Breast epithelium (tissue), 4 donors: ENCODE measurements at places on chromosomes 4 and X.

- H3K27ac ChIP-seq = no peak overlapping the region
- H3K4me3 ChIP-seq = no peak overlapping the region
- no peaks in the 10 kb centered on the region for H3K36me3 ChIP-seq
- no peaks in the 10 kb centered on the region for H3K4me1 ChIP-seq
- DNase-seq = no peak
- no peaks in the 10 kb centered on the region for H3K27me3 ChIP-seq
Measured at GRCh38 chr4:71008196-71008595, 14.7 kb downstream of the DCK start.

DNA sequence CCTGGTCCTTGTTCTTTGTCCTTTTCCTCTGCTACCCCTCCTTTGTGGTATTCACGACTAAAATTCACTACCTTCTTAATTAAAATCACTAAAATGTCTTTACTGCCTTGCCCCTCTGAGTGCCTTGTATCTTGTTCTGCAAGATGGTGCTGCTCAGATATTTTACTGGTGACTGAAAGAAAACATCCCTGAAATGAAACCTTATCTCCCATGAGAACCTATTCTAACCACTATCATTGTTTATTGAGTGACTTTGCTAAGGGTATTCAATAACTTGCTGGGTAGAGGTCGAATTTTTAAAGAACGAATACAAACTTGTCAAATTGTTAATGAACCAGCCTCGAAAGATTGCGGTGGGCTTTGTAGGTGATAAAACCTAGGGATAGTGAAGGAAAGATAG lies 52.8 kb downstream of the SPRY1 start:
- no peaks in the 10 kb centered on the region for H3K36me3 ChIP-seq
- no peaks in the 10 kb centered on the region for H3K27me3 ChIP-seq
- no peak for DNase-seq
- H3K27ac ChIP-seq = no peak overlapping the region

DNA sequence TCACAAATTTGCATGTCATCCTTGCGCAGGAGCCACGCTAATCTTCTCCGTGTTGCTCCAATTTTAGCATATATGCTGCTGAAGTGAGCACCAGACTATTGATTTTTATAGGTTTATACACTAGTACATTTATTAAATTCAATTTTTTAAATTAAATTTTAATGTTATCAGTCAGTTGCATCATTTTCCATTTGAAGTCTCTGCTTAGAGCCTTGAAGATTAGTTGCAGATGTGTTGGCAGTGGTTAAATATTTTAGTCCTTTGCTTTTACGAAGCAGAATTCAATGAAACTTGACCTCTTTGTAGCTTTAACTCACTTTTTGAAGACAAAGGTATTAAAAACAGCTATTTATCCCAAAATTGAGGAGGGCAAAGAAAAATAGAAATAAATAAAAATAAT lies 16.5 kb downstream of the TRAPPC11 start:
- peaks cover 4% of the 10 kb centered on the region for H3K36me3 ChIP-seq
- no peaks in the 10 kb centered on the region for H3K27me3 ChIP-seq
- no peak overlapping the region for H3K27ac ChIP-seq
- no peak overlapping the region for H3K4me3 ChIP-seq
- H3K4me1 ChIP-seq = no peaks in the 10 kb centered on the region

- no peak overlapping the region for H3K4me3 ChIP-seq
- H3K27ac ChIP-seq = no peak overlapping the region
- H3K36me3 ChIP-seq = no peaks in the 10 kb centered on the region
- DNase-seq = no peak
- H3K4me1 ChIP-seq = no peaks in the 10 kb centered on the region
Measured at GRCh38 chr4:174928575-174929253, 10.6 kb downstream of the ADAM29 start.

DNA sequence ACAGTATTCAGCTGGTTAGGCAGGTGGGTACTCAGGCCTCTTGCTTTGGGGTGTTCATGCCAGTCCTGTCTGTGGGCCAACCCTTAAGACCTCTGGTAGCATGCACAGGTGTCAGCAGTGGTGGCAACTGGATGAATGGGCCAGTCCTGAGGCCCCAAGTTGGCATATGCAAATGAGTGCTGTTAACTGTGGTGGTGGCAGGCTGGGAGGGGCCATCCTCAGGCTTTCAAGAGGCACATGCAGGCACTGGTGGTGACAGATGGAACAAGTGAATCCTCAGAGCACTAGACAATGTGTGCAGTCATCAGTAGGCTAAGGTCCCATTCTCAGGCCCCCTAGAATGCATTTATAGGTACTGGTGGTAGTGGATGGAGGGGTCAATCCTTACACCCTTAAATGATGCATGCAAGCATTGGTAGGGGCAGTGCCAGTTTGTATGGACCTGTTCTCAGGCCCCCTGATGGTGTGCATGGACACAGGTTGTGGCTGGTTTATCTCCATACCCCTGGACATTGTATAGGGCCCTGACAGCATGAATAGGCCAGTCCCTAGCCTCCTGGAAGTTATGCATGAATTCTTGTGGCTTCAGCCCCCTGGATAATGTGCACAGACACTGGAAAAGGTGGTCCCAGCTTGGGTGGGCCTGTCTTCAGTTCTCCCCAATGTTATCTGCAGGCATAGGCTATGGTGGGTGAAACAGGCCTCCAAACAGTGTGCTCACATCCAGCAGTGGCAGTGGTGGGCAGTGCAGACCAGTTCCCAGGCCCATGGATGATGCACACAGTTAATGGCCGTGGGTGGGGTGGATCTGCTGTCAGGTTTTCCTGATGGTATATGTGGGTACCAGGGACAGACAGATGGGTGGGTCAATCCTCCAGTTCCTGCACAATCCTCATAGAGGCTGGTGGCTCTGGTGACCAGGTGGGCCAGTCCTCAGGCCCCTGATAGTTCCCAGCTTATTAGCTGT lies 24.7 kb downstream of the TECRL start:
- H3K27ac ChIP-seq = no peak overlapping the region
- no peak for DNase-seq
- H3K27me3 ChIP-seq = no peaks in the 10 kb centered on the region
- no peak overlapping the region for H3K4me3 ChIP-seq
- H3K4me1 ChIP-seq = no peaks in the 10 kb centered on the region

DNA sequence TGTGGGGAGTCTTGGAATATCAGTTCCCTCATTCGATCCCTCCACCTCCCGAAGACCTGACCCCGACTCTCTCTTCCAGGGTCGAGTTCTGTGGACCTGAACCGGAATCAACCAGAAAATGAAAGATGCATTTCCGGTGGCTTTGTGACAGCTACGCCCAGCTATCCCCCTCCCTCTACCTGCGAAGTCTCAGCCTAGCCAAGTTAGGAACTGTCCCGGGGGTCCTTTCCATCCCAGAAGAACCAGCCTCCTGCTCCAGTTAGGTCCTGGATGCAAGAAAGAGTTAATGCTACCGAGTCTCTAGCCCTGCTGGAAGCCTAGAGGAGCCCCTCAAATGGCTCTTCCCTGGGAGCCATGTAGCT lies 13.4 kb upstream of the ETDC start:
- DNase-seq = no peak
- no peak overlapping the region for H3K27ac ChIP-seq
- H3K36me3 ChIP-seq = no peaks in the 10 kb centered on the region
- peak overlapping the region; percentile 34 for H3K4me3 ChIP-seq

- H3K27ac ChIP-seq = no peak overlapping the region
- no peaks in the 10 kb centered on the region for H3K4me1 ChIP-seq
- no peaks in the 10 kb centered on the region for H3K27me3 ChIP-seq
- H3K36me3 ChIP-seq = no peaks in the 10 kb centered on the region
Measured at GRCh38 chr4:67727124-67727850, 26.3 kb upstream of the UBA6 start.

- H3K4me1 ChIP-seq = peaks cover 8% of the 10 kb centered on the region
- DNase-seq = no peak
- H3K27ac ChIP-seq = peak overlapping the region; percentile 94
- no peaks in the 10 kb centered on the region for H3K27me3 ChIP-seq
Measured at GRCh38 chr4:109434007-109434971, 674 bp downstream of the SEC24B start.

DNA sequence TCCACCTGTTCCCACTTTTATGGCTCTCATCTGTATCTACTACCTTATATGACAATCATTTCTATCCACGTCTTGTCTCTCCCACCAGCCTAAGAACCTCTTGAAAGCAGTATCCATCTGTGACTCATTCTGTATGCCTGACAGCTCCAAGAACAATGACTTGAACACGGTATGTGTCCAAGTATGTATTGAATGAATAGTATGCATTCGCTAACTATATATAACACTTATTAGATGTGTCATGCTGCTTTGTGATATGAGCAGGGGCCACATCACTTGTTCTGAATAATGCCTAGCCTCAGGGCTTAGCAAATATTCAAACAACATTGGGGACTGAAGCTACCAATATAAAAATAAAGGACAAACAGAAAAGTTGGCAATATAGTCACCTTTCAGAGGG lies 4.9 kb downstream of the OPHN1 start:
- H3K4me3 ChIP-seq = no peak overlapping the region
- no peak overlapping the region for H3K27ac ChIP-seq
- H3K27me3 ChIP-seq = no peaks in the 10 kb centered on the region
- H3K4me1 ChIP-seq = no peaks in the 10 kb centered on the region
- DNase-seq = no peak

DNA sequence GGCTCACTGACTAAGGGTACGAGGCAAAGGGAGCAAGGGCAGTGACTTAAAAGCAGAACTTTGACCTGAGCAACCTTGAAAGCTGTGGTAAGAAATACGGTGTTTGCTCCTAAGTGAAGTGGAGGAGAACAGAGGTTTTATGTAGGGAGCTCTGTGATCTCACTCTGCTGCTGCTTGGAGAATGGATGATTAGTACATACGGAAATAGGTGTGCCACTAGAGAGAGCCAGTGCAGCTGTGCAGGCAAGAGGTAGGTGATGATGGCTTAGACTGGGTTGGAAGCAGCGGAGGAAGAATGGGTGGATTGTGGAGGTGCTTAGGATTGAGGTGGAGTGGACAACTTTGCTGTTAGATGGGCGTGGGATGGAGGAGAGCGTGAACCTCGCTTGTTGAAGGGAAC lies 85.0 kb downstream of the FAM193A start:
- H3K4me3 ChIP-seq = no peak overlapping the region
- no peak overlapping the region for H3K27ac ChIP-seq
- no peaks in the 10 kb centered on the region for H3K36me3 ChIP-seq
- no peaks in the 10 kb centered on the region for H3K4me1 ChIP-seq
- no peak for DNase-seq
- no peaks in the 10 kb centered on the region for H3K27me3 ChIP-seq

- no peak for DNase-seq
- no peaks in the 10 kb centered on the region for H3K36me3 ChIP-seq
Measured at GRCh38 chr4:179631321-179631720, 2189.1 kb upstream of the AGA start.

- H3K4me1 ChIP-seq = no peaks in the 10 kb centered on the region
- DNase-seq = no peak
- no peaks in the 10 kb centered on the region for H3K36me3 ChIP-seq
- no peaks in the 10 kb centered on the region for H3K27me3 ChIP-seq
- no peak overlapping the region for H3K27ac ChIP-seq
- no peak overlapping the region for H3K4me3 ChIP-seq
Measured at GRCh38 chr4:72974694-72975487, 94.6 kb downstream of the COX18 start.

- no peak for DNase-seq
- H3K4me3 ChIP-seq = no peak overlapping the region
- H3K36me3 ChIP-seq = peaks cover 2% of the 10 kb centered on the region
- H3K27ac ChIP-seq = no peak overlapping the region
- H3K4me1 ChIP-seq = no peaks in the 10 kb centered on the region
Measured at GRCh38 chr4:171846232-171846631, 33.0 kb downstream of the GALNTL6 start.

DNA sequence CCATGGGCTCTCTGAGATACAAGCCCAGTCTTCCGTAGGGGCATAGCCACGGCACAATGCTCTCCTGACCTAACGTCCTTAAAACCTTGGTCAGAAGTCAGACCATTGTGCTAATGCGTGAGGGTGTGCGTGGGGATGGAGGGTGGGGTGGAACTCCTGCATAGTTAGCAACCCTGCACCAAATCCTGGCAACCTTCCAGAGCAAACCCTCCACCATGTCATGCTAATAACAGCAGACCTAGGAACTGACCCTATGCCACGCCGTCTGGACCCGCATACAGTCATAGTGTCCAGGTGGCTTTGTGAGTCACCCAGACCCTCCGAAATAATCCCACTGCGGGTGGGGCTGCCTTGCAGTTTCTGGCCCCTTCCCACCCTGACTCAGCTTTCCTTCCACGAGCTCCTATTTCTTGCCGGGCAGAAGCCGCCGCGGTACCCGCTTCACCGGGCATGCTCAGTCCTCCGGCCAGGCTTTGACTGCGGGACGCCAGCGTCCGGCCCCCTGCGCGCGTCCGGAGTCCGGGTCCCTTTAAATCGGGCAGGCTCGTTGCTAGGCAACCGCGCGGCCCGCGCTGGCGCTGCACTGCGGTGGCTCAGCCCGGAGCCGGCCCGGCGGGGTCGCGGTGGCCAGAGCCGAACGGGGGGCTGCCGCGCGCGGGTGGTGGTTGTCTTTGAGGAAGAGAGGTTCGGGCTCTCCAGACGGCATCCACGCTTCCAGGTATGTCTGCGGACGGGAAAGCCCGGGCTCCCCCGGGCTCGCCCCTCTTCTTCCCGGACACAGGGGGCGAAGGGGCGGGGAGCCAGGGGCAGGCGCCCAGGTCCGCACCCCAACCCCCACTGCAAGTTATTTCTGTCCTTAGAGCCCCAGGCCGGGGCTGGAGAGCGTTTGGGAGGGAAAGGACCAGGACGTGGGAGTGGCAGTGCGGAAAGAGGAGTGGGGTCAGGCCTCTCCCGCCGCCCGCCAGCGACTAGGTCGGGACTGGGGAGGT lies at the start of gene CCDC160:
Gene CCDC160, plus strand, starts transcription at position 557 of the 989 bp plus-strand sequence. CDS start 7,619 bp downstream, outside the sequence.
- H3K36me3 ChIP-seq = no peaks in the 10 kb centered on the region
- DNase-seq = no peak
- no peaks in the 10 kb centered on the region for H3K27me3 ChIP-seq
- no peaks in the 10 kb centered on the region for H3K4me1 ChIP-seq
- peak within 1 kb of the TSS; percentile 61 for H3K27ac ChIP-seq

- no peaks in the 10 kb centered on the region for H3K4me1 ChIP-seq
- no peak overlapping the region for H3K4me3 ChIP-seq
- H3K36me3 ChIP-seq = no peaks in the 10 kb centered on the region
- no peaks in the 10 kb centered on the region for H3K27me3 ChIP-seq
Measured at GRCh38 chr4:76969495-76969894, 19.9 kb downstream of the SEPTIN11 start.

DNA sequence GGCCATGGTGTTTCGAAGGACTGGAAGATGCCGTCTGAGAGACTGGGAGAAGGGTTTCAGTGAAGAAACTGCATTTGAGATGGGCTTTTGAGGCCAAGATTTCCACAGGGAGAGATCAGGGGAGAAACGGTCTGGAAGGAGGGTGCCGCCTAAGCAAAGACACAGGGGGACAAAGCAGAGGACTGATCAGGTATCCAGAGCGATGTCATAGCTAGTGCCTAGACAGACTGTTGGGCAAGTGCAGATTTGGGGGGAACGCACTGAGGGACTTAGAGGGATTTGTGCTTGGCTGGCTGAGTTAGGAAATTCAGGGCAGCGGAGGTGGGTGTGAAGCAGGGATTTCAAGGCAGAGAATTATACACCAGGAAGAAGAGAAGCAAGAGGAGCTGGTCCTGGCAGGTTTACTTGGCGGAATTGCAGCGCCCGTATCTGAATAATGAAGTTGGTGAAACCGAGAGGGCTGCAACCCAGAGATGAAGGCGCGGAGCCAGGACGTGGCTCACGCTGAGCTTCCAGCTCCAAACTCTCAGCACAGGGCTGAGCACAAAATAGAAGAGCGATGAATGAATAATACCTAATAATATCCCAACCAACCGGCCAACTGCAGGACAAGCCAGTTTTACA lies 106.9 kb downstream of the MAML3 start:
- peak; percentile 47 for DNase-seq
- H3K4me3 ChIP-seq = no peak overlapping the region
